ENCODE measurements at places on chromosomes 12 and 14.

- no peak for DNase-seq
These were observed 12.2 kb downstream of the CTDSP2 start for GRCh38 chr12:57834086-57834876.

DNA sequence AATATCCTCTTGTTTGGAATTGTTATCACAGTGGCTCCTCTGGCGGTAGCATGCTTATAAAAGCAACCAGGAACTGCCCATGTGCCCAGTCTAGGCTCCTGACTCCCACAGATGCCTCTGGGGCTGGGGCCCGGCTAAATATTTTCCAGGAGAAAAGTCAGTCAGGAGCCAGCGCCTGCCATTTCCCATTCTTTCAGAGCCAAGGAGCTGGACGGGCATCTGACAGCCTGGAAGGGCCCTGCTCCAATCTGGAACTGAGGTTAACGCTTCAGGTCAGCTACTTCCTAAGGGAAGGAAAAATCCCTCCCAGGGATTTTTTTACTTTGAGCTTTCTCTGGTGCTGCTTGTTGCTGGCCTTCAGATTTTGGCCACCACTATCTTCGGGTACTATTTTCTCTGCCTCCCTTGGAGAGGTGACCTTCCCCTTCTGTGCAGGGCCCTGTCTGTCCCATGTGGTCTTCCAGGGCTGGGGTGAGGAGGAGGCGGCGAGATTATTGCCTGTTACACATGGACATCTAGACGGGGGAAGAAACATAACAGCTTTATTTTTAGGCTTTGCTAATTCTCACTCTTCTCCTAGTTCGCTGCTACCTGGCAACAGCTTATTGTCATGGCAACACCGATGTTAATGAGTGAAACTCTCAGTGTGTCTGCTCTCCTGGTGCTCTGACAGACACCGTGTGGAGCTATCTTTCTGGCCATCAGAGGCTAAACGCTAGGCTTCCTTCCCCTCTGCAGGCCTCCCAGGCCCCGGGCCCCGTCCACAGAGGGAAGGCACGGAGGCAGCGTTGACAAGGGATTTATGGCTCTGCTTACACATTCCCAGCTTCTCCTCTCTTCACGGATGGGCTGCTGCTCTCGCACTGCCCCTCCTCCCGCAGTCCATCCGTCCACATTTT is 160.4 kb downstream of the CACNA1C start:
- peak; percentile 6 for DNase-seq

GRCh38 chr12:47903151-47903611 is 1.6 kb downstream of the VDR start:
- peak; percentile 58 for DNase-seq

- DNase-seq, result no peak
These were observed 4.5 kb downstream of the ALKBH2 start for GRCh38 chr12:109088818-109089217.

DNA sequence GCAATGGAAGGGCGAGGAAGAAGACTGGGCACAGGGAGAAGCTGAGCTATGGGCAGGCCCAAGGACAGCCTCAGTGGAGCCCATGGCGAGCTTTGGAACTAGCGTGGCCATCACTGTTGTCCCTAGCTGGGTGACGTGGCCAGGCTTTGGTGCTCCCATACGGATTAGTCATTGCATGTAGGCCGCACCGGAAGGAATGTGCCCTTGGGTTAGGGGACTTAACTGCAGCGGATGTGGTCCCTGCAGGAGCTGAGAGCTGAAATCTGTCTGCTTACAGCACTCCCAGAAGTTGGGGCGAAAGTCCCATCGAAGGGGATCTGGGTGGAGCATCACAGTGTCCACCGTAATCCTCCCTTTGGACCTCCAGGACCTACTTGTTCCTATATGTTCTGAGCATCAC is 133.7 kb downstream of the PAPOLA start:
- DNase-seq, result no peak

DNA sequence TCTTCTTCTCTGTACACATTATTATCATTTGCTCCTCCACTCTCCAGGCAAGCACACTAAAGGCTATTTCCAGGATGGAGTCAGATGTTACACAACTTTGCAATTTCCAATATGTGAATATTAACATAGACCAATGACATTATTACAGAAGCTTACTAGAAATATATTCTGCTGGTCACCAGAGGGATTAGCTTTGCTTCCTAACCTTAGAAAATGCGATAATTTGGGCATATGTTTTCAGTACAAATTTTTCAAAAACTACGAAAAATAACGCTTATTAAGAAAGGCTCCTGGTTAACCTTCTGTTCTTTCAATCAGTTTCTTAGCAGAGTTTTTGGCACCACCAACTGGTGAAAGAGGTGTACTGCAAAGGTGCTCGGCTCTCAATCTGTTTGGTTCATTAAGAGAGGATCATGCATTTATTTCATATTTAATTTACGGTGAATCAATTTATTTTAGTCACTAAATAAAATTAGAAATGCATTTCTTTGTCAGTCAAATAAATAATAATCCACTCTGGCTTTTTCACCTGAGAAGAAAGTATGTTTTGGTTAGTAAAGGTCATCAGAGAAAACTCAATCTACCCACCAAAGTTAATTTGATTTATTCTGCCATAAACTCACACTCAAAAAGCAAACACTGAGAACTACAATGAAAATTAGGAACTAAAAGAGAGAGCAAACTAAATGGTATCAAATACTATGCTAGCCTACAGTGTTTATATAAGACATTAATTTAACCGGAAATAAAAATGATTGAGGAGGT is 39.2 kb downstream of the EFCAB11 start:
- peak; percentile 71 for DNase-seq
